H7 (cell line): ENCODE measurements at places on chromosomes 12 and 14. TPM values are rescaled to one million over a fixed set of nuclear protein-coding genes. Genes with fewer than 3 reads are reported as not detected.

GRCh38 chr14:68644101-68644500 is 148.8 kb downstream of the ZFP36L1 start:
- no peak for DNase-seq

GRCh38 chr14:83607682-83608081 is 1922.3 kb upstream of the FLRT2 start:
- no peak for DNase-seq

- peak; percentile 99 for DNase-seq
Measured at GRCh38 chr14:104794099-104794498, 1.4 kb downstream of the AKT1 start.

The CCDC197 gene
- total RNA-seq = not detected in 2 replicates

- no peak for DNase-seq
Measured at GRCh38 chr14:69710378-69710777, 56.6 kb upstream of the SRSF5 start.

The HCAR1 gene
- 0.04 TPM in 1 of 2 replicates, not detected in the other for total RNA-seq

The IL22 gene
- not detected in 2 replicates for total RNA-seq

DNA sequence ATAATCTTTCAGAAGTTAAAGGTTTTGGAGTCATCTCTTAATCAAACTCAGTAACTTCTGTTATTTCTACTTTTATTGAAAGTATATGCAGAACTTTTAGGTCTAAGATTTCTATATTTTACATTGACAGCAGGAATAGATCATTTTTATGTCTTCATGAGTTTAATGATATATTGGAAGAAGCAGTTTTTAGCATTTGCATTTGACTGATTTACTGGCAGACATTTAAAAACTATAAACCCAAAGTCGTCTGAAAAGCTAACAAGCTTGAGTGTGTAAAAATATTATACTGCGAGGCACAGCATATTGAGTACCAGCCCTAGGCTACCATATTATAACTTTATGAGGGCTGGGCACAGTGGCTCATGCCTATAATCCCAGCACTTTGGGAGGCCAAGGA is 214.0 kb upstream of the GARIN2 start:
- DNase-seq = no peak

GRCh38 chr12:93846936-93847516 is 169.9 kb downstream of the CRADD start:
- DNase-seq = no peak

DNA sequence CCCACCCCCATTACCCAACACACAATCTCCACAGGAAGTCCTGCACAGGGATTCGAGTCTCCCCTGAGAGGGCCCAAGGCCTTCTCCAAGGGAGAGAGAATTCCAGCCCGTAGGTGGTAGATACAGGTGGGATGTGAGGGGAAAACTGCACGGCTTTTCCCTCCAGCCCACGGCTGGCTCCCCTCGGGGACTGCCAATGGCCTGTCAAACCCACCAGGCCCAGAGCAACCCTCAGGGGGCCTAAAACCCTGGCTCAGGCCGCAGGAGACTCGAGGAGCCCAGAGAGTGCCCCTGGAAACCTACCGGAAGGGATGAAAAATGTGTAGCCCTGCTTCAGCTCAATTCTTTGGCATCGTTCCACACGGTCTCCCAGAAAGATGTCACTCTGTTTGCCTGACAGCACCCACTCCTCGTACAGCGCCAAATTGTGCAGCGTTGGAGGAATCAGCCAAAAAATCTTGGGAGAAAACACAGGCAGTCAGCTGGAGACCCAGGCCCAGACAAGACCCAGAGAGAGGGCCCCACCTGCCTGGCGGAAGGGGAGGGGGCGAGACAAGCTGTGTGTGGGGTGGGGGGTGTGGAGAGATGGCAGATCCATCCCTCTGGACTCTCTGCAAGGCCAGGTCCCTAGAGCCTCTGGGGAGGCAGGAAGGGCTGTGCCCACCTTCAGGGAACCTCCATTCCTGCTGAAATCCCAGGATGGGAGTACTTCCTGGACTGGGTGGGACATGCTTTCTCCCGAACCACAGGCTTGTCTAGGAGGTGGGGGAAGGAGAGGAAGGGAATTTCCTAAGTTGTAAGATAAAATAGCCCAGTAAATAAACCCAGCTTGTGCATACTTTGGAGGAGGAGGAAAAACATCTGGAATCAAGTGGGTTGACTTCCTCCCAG is 48.1 kb downstream of the KDM2B start:
- no peak for DNase-seq

- peak; percentile 40 for DNase-seq
Measured at GRCh38 chr12:57368349-57369095, 62.3 kb downstream of the R3HDM2 start.

- peak; percentile 30 for DNase-seq
Measured at GRCh38 chr12:32947206-32948067, 50.9 kb upstream of the PKP2 start.

GRCh38 chr14:105144666-105145380 is 23.8 kb downstream of the JAG2 start:
- peak; percentile 88 for DNase-seq

- DNase-seq = no peak
Measured at GRCh38 chr14:66228267-66228970, 257.8 kb upstream of the CCDC196 start.

- DNase-seq = no peak
Measured at GRCh38 chr12:46264057-46264456, 4.8 kb downstream of the SLC38A1 start.

The DPPA3 gene
- 3.0 and 3.4 TPM in 2 replicates for total RNA-seq

DNA sequence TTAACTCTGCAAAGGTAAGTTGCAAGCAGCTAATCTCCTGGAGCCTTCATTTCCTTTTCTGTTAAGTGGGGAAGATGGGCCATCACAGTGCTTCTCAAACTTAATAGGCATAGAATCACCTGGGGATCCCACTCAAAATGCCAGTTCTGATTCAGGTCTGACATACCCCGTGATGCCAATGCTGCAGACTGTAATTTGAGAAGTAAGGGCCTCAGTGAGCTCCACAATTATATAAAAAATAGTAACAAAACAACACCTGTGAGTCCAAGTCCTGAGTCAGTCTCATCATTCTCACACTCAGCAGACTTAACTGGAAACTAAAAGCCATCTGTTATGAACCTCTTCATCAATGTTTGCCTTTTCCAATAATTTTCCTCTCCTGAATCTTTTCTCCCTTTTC is 10.8 kb upstream of the PSMA6 start:
- no peak for DNase-seq

- DNase-seq = peak; percentile 35
Measured at GRCh38 chr12:112788205-112788604, 3.3 kb upstream of the RPH3A start.

The BMP4 gene
- total RNA-seq = 20.4 and 22.9 TPM in 2 replicates

DNA sequence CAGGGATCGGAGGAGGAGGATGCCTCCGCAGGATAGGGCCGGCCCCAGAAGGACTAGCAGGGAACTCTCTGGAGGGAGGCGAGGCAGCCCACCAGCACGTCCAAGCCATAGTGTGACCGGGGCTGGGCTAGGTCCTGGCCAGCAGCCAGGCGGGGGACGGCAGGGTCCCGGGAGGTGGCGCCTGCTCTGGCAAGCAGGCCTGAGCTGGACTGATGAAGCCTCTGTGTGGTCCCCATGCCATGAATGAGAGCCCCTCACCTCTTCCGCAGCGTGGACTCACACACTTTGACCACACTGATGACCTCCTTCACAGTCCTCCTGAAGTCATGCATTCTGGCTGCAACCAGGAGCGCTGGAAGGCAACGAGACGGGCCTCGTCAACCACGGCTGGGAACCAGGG is 19.8 kb upstream of the BTBD6 start:
- DNase-seq = no peak

DNA sequence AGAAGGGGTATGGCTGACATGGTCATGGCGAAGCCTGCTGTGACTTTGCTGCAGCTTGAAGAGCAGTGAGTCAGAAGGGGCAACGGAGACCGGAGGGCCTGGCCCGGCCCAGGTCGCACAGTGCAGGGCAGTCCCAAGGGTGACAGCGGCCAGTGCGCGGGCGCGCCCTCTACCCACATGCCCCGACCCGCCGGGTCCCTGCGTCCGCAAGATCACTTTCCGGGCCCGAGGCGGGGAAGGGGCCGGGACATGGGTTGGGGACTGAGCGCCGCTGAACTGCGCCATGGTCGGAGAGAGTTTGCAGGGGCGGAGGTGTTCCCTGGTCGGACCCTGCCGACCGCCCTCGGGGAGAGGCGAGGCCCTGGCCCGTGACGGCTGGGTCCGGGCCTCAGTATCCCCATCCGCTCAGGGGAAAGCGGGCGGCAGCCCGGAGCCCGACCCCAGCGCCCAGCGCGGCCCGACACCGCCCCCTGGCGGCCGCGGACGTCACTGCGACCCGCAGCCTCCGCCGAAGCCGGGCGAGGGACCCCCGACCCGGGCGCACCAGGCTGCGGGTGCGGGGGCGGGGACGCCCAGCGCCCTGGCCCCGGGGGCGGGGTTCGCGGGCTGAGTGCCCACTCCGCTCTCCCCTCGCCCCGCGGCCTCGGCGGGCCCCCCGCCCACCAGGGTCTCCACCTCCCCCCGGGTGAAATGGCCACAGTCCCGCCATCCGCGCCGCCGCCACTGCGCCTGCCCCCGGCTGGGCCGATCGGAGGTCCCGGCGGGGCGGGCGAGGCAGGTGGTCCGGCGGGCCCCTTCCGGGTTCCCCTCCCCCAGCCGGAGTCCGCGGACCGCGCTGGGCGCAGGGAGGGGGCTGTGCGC is 7.2 kb upstream of the ANKRD9 start:
- peak; percentile 98 for DNase-seq

The CCDC175 gene
- total RNA-seq = not detected in 2 replicates

DNA sequence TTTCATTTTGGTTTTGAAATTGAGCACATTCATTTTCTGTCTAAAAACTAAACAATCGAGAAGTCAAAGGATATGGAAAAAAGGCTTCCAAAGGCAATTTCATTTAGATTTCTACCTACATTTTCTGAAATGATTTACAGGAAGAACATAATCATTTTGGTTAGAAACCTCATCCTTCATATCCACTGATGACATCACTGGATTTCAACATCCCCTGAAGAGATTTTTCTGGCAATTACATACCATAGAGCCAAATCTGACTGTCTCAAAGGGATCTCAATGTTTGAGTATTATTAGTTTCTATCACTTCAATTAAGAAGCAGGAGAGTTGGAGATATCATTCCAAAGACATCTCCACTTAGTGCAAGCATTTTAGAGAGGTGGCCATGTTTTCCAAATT is 137.8 kb downstream of the TTC7B start:
- no peak for DNase-seq

DNA sequence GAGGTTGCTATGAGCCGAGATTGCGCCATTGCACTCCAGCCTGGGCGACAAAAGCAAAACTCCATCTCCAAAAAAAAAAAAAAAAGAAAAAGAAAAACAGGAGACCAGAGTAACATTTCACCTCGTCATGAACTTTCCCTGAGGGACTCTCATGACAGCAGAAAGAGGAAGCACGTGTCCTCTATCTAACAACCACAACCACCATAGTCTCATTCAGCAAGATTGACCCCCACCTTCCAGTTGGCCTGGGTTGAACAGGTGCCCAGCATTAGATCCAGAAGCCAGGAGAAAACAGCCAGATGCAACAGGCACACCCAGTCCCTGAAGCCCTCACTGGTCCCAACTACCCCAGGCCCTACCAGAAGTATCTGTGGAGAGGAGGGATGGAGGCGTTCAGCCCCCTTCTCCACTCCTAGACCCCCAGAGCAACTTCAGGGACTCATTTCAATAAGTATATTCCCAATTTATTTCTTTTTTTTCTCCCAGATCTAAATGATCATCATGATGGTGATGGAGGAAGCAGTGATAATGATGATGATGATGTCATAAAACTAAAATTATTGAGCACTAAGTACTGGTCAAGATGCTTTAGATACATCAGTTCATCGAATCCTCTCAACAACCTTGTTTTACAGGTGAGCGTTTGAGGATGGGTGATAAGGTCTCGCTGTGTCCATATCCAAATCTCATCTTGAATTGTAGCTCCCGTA is 235.0 kb downstream of the EFCAB11 start:
- DNase-seq = no peak

GRCh38 chr14:53493320-53493719 is 340.2 kb upstream of the DDHD1 start:
- no peak for DNase-seq
